ENCODE measurements at places on chromosomes 2 and 18.

- DNase-seq, result no peak
Measured at GRCh38 chr2:43419243-43419642, 176.6 kb downstream of the THADA start.

DNA sequence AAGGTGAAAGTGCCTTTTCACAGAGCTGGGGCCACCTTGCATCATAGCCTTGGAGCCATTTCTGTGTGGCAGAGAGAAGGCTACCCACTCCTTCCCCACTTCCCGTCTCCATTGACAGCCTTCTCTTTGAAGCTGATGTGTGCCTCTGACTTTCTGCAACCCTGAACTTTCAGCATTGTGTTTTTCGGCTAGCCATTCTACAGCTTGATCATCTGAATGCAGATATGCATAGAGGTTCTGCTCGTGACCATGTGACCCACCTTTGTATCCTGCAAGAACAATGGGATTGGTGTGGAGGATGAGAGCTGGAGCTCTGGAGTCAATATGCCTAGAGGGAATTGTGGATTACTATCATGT lies 69.1 kb upstream of the KCNE4 start:
- DNase-seq, result no peak

GRCh38 chr2:112692918-112693317 lies 27.9 kb upstream of the NT5DC4 start:
- DNase-seq, result peak; percentile 19

- peak; percentile 67 for DNase-seq
Measured at GRCh38 chr2:37635504-37636380, 35.7 kb downstream of the CDC42EP3 start.

- no peak for DNase-seq
Measured at GRCh38 chr2:224670203-224670602, 46.0 kb downstream of the CCDC195 start.

DNA sequence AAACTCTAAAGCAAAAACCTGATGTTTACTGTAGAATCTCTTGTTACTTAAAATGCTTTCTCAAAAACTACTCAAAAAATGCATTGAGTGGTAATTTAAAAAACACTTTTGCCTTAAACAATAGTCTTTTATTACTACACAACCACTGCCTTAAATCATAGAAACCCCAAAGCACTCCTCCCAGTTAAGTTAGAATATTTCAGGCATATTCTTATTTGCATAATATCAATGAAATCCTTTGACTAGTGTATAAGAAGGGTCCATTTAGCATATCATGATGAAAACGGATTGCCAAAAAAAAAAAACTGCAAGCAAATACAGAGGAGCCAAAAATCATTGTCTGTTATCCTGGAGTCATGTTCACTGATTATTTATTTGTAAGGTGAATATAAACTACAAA lies 119.2 kb downstream of the PTPRM start:
- no peak for DNase-seq

DNA sequence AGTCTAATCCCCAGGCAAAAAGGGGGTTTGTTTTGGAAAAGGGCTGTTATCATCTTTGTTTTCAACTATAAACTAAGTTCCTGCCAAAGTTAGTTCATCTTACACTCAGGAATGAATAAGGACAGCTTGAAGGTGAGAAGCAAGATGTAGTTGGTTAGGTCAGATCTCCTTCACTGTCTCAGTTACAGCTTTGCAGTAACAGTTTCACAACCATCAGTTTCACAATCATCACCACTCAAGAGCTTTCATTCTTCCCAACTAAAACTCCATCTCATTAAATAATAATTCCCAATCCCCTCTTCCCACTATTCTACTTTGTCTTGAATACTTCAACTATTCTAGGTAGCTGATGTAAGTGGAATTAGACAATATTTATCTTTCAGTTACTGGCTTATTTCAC lies 200.9 kb downstream of the NYAP2 start:
- peak; percentile 3 for DNase-seq

DNA sequence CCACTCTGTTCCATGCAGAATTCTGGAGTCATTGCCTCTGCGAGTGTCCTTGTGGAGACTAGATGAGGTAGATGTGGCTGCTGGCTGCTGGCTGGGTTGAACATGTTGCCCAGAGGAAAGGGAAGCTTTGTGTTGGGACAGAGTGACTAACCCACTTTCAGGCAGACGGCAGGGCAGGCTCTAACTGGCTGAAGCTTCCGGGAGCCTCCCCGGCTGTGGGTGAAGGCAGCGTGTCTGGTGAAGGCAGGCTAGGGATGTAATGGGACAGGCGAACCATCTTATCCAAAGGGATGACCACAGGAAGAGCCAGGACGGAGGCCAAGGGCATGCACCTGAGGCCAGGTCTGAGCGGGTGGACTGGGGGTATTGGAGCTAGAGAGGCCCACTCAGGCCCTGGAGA lies 16.0 kb downstream of the ASPRV1 start:
- no peak for DNase-seq

DNA sequence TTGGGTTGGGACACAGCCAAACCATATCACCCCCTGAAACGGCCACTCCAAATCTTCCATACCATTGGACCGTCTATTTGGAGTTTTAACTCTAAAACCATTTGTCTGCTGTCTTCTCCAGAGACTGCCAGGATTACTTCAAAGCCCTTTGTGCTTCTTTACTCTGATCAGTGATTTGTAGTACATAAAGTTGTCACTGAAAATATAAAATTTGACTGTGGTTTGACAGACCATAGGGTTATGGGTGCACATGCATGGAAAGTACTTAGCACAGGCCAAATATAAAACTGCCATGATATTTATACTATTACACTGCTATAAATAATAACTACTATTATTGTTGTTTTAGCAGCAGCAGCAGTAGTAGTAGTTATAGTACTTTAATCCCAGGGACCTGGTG lies 53.7 kb upstream of the AQP4 start:
- no peak for DNase-seq

Data from astrocyte (in vitro differentiated cells and primary cell).